Activated CD4-positive, alpha-beta T cell treated with anti-CD3 and anti-CD28 coated beads, Interleukin-2, amount 10 ng/mL, durations not matched to agents 24 days and 14 days (primary cell): ENCODE measurements at places on chromosomes 6 and 20. TPM values are rescaled to one million over a fixed set of nuclear protein-coding genes. Genes with fewer than 3 reads are reported as not detected.

GRCh38 chr6:167996424-167997199 is 859 bp upstream of the KIF25 start:
- H3K4me3 ChIP-seq = peak overlapping the region; percentile 40
- peak; percentile 58 for DNase-seq
- H3K4me1 ChIP-seq = no peaks in the 10 kb centered on the region

DNA sequence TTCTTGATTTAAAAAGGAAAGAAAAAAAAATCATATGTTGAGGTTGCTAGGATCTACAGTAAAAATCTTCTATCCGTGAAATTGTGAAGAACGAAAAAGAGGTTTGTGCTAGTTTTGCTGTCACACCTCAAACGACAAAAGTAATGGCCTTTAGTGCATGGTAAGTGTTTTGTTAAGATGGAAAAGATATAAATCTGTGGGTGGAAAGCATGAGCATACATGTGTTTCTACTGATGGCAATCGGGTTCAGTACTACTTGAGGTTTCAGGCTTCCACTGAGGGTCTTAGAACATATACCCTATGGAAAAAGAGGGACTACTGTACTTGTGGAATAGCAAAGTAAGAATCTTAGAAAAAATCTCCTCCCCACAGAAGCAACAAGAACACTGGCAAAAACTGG is 58.0 kb downstream of the AHI1 start:
- H3K4me3 ChIP-seq = peak overlapping the region; percentile 69
- H3K27me3 ChIP-seq = no peaks in the 10 kb centered on the region
- H3K27ac ChIP-seq = peak overlapping the region; percentile 51
- peaks cover 31% of the 10 kb centered on the region for H3K36me3 ChIP-seq
- H3K4me1 ChIP-seq = peaks cover 22% of the 10 kb centered on the region

GRCh38 chr6:36703081-36703606 is 5.5 kb downstream of the RAB44 start:
- H3K36me3 ChIP-seq = no peaks in the 10 kb centered on the region
- H3K27me3 ChIP-seq = peaks cover 10% of the 10 kb centered on the region
- H3K27ac ChIP-seq = peak overlapping the region; percentile 4
- H3K4me1 ChIP-seq = peaks cover 7% of the 10 kb centered on the region
- no peak for DNase-seq

DNA sequence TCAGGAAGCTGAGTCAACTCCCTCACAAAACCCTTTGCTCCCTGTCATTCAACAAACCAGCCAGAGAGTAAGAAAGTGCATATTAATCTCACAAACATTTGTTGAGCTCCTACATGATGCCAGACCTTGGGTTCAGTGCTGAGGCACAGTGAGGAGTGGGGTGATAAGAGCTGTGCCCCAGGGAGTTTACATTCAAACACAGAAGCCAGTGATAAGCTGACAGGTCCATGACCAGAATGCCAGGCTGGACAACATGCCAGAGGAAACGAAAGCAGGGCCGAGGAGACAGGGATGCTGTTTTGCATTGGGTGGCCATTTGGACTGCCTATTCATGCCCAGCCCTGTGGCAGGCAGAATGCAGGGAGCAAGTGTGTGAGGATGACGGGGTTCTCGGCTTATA is 76.7 kb downstream of the LRFN2 start:
- H3K36me3 ChIP-seq = no peaks in the 10 kb centered on the region
- no peak overlapping the region for H3K4me3 ChIP-seq
- no peak for DNase-seq
- no peak overlapping the region for H3K27ac ChIP-seq
- peaks cover 11% of the 10 kb centered on the region for H3K4me1 ChIP-seq
- H3K27me3 ChIP-seq = peaks cover 3% of the 10 kb centered on the region

DNA sequence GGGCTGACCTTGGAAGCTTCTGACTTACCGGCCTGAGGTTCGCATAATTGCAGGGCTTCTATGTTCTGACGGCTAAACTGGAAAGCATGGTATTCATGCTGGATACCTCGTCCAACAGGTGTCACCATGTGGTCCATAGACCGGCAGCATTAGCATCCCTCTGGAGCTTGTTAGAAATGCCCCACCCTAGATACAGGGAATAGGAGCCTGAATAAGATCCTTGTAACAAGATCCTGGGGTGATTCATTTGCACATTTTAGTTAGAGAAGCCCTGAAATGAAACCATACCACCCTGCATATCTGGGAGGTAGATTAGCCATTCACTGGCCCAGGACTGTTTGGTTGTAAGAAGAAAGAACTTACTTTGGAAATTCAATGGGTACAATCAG is 77.7 kb downstream of the TMEM170B start:
- H3K27ac ChIP-seq = no peak overlapping the region
- DNase-seq = no peak
- H3K36me3 ChIP-seq = no peaks in the 10 kb centered on the region
- H3K4me1 ChIP-seq = no peaks in the 10 kb centered on the region
- no peak overlapping the region for H3K4me3 ChIP-seq
- H3K27me3 ChIP-seq = no peaks in the 10 kb centered on the region

- peaks cover 14% of the 10 kb centered on the region for H3K36me3 ChIP-seq
- H3K27me3 ChIP-seq = no peaks in the 10 kb centered on the region
- no peak overlapping the region for H3K27ac ChIP-seq
- no peaks in the 10 kb centered on the region for H3K4me1 ChIP-seq
- no peak overlapping the region for H3K4me3 ChIP-seq
Observed at GRCh38 chr20:13507646-13508045, 131.1 kb downstream of the TASP1 start.

Gene TCF21
- total RNA-seq = not detected in 2 replicates

Gene IRF4
- total RNA-seq = 831 and 846 TPM in 2 replicates
